Kidney tubule cell (primary cell): ENCODE measurements at places on chromosomes 7 and 10.

- no peak for DNase-seq
These were observed 52.6 kb downstream of the ADCY1 start for GRCh38 chr7:45626441-45627430.

GRCh38 chr7:151168003-151168786 is 701 bp upstream of the GBX1 start:
- no peak for DNase-seq

DNA sequence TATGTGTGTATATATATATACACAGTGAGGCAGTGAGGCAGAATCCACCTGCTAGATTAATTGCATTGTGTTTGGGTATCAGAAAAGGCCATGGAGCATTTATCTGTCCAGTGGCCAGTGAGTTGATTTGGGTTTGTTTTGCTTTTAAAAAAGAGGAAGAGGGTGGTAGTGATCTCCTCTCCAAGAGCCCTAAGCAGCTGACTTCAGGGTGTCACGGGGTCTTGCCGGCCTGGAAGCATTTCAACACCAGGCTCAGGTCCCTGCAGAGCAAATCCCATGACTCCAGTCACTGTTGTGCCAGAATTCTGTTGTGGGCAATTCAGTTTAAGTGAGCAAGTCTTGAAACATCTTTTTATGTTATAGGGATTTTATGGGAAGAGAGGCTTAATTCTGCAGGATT is 30.6 kb upstream of the GPNMB start:
- no peak for DNase-seq

GRCh38 chr10:5274795-5275194 is 78.2 kb downstream of the AKR1C4 start:
- no peak for DNase-seq

DNA sequence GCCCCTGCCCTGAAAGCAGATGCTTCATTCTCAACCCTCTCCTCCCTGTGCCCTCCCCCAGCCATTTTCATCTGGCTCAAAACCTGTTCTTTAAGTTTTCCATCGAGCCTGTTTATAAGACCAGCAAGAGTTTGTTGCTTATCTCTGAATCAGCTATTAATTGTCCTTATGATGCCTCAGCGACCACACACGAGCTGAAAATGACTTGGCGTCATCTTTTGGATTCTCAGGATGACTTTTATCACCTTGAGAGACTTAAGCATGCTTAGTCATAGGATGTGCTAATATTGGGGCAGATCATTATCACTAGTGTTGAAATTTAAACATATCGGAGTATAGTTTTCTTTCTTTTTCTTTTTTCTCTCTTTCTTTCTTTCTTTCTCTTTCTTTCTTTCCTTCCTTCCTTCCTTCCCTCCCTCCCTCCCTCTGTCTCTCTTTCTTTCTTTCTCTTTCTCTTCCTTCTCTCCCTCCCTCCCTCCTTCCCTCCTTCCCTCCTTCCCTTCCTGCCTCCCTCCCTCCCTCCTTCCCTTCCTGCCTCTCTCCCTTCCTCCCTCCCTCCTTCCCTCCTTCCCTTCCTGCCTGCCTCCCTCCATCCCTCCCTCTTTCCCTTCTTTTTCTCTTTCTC is 184.5 kb downstream of the PHTF2 start:
- peak; percentile 25 for DNase-seq

DNA sequence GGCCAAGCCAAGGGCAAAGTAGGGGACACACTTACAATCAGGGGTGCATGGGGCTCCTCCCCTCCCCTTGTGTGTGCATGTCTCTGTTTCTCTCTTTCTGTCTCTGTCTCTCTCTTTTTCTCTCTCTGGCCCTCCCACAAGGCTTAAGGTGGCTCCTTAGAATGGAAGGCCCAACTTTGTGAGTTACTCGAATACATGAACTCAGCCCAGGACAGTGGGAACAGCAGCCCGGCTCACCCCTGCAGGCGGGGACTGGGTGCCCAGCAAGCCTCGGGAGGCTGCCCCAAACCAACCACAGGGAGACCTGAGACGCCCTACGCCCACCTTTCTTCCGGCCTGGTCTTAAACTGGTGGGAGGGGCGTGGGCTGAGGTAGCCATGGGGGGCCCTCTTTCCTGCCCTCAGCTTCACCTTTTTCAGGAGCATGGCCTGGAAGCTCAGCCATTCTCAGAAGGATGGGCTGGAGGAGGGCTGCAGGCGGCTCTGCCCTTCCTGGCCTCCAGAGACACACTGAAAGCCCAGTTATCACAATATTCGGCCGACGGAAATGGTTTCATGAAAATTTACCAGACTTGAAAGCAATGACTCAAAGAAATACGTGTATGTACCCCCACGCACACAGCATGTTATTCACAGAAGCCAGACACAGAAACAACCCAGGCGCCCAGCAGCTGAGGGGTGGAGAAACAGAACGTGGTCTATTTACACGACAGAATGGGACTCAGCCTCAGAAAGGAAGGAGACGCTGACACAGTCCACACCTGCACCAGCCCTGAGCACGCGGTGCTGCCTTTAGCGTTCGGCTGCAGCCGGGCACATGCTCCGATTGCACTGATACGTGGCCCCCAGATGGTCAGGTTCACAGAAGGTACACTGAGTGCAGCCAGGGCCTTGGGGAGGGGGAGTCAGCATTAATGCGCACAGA is 229.5 kb downstream of the PTPRN2 start:
- no peak for DNase-seq

- peak; percentile 19 for DNase-seq
These were observed 300.0 kb upstream of the C7orf33 start for GRCh38 chr7:148290538-148290937.

GRCh38 chr10:80066809-80067208 is 11.7 kb upstream of the TMEM254 start:
- no peak for DNase-seq

DNA sequence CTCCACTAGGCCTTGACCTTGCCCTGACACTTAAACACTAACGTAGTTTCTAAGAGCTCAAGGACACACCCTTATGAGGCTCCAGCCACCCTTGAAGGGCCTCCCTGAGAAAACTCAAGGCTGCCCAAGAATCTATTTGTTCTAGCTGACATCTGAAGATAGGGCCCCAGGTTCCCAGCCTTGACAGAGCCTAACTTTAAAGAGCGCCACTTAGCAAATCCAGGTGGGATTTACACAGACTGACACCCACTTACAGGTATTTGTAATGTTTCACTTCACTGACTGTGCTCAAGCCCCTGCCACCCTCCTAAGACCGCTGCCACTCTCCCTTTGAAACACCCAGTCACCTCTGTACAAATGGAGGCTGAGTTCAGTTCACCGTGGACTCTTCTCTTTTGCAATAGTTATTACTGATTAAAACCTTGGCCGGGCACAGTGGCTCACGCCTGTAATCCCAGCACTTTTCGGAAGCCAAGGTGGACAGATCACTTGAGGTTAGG is 90.4 kb downstream of the SVOPL start:
- DNase-seq: peak; percentile 6

DNA sequence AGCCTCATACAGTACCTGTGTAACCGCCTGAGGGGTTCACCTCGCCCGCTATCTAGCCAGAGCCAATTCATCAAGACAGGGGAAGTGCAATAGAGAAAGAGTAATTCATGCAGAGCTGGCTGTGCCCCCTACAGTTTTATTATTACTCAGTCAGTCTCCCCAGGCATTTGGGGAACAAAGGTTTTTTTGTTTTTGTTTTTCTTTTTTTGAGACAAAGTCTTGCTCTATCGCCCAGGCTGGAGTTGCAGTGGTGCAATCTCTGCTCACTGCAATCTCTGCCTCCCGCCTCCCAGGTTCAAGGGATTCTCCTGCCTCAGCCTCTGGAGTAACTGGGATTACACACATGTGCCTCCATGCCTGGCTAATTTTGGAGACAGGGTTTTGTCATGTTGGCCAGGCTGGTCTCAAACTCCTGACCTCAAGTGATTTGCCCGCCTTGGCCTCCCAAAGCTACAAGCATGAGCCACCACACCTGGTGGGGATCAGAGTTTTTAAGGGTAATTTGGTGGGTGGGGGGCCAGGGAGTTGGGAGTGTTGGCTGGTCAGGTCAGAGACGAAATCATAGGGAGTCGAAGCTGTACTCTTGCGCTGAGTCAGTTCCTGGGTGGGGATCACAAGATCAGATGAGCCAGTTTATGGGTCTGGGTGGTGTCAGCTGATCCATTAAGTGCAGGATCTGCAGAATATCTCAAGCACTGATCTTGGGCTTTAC is 116.5 kb downstream of the MARCHF5 start:
- DNase-seq: no peak

- no peak for DNase-seq
These were observed 19.7 kb upstream of the LFNG start for GRCh38 chr7:2499719-2500430.

GRCh38 chr7:66167773-66168387 is 37.3 kb upstream of the TPST1 start:
- peak; percentile 26 for DNase-seq

DNA sequence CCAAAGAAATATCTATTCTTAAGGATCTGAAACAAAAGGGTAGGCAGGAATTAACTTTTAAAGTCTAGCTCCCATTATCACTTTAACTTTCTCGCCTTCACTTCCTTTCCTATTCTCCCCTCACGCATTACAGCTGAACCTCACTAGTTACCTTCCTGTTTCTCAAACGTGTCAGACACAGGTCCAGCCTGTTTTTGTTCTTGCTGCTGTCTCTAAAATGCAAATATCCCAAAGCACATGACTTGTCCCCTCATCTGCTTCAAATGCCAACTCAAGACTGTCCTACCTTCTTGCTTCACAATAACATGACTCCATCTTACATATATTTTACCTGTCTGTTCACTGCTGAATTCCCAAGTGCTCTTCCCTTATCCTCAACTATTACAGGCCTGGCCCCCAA is 17.6 kb downstream of the ZDHHC6 start:
- DNase-seq: no peak

DNA sequence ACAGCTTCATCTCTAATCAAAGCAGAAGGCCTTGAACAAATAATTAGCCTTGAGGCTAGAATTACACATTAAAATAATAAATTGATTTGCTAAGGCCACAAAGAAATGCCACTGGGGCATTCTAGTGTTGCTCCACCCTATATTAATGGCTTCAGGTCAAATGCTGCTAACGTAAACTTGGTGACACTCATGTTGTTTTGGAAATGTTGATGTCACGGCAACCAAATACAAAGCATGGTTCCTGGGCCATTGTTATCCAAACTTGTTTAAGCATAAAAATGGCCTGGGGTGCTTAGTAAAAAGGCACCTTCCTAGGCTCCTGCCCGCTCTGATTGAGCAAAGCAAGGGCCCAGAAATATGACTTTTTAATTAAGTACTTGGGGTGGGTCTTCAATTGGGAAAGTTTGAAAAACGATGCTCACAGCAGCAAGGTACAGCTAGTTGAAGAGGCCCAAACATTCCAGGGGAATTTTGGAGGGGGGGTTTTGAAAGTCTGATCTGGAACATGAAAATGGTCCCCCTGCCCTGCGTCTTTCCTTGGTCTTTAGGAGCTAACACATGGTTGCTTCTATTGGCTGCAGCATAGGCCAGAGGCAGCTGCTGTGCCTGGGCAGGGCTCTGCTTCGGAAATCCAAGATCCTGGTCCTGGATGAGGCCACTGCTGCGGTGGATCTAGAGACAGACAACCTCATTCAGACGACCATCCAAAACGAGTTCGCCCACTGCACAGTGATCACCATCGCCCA is 67.8 kb downstream of the ABCC2 start:
- DNase-seq: no peak

DNA sequence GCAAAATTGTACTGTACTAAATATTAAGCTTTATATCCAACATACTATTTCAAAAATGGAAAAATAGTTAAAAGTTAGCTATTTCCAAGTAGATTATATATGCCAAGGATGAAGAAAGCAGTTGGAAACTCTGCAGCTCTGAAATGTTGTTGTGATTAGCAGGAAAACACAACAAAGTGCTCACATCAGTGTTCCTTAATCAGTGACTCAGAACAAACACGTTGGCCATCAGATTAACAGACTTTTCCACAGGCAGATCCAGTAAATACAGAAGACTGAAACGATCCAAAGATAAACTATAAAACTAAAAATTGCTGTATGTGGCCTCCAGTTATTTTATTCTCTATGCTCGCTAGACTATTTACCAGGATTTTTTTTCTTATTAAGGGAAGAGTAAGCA is 99.6 kb upstream of the SEMA3D start:
- DNase-seq: no peak

DNA sequence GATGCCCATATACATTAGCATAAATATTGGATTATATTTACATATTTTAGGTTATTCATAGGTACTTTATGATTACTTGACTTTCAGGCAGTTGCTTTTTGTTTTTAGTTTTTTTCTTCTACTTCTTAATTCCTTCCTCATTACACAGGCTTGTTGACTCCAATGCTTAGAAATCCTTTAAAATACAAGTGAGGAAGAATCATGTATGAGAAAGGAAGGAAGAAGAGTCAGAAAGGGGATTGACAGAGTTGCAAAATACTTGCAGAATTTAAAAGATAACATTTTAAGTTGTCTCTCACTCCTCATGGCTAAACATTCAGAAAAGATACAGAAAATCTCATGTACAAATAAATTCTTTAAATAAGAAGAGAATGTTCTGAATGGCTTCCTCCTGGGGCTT is 61.9 kb downstream of the ATXN7L1 start:
- no peak for DNase-seq

DNA sequence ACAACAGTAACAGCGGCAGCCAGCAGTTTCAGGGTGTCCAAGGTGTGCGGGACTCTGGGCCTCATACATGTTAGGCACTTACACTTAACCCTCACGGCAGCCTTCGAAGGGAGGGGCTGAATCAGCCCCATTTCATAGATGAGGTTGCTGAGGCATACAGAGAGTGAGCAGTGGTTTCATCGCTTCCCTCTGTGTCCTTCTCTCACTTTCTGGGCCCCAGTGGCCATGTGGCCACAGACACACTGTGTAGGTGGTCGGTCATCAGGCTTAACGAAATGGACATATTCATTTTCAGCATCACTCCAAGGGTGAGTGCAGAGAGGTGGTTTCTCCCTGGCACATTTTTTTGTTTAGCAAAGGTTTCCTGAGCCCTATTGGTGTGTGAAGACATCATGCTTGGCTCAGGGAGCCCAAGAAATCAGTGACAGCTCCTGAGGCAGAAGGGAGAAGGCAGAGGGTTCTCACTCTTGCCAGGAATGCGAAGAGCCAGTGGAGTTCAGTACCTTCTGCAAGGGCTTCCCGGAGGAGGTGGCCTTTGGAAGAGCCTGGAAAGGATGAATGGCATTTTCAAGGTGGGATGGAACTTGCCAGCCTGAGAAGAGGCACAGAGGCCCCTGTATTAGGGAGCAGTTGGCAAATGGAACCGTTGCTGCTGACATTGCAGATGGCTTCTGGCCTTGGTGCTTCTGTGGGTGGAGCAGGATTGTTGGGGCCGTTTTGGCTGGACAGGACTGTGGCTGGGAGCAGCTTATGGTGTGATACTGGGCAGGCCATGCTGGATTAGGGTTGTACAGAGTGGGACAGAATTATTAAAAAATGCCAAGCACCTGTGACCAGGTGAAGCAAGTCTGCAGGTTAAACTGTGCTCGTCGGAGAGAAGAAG is 61.7 kb upstream of the PPIF start:
- DNase-seq: no peak

DNA sequence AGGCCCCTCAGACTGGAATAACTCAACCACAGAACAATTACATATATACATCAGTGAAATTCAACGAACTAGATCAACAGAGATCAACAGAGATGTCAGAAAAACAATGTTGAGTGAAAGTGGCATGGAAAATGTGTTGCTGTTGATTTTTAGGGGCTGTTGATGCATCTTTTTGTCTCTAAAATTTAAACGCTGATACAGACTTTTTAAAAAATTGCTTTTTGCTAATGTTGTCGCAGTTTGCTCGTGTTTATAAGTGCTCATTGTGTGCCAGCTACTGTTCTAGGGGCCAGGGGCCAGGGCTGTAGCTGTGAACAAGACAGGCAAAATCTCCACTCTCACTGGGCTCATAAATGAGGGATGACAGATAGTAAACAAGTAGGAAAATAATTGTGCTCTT is 18.3 kb downstream of the TMEM248 start:
- DNase-seq: no peak

- no peak for DNase-seq
These were observed 126.7 kb upstream of the ZMIZ1 start for GRCh38 chr10:78942091-78942501.
